CD4-positive, alpha-beta memory T cell (primary cell): ENCODE measurements at places on chromosomes 1 and 21. TPM values are rescaled to one million over a fixed set of nuclear protein-coding genes. Genes with fewer than 3 reads are reported as not detected.

- no peaks in the 10 kb centered on the region for H3K36me3 ChIP-seq
- no peak overlapping the region for H3K4me3 ChIP-seq
- no peaks in the 10 kb centered on the region for H3K4me1 ChIP-seq
- no peak overlapping the region for H3K27ac ChIP-seq
- DNase-seq = no peak
Observed at GRCh38 chr21:43187715-43188114, 18.9 kb downstream of the CRYAA start.

- no peak for DNase-seq
- no peak overlapping the region for H3K4me3 ChIP-seq
- no peaks in the 10 kb centered on the region for H3K36me3 ChIP-seq
- H3K4me1 ChIP-seq = peaks cover 7% of the 10 kb centered on the region
- H3K27me3 ChIP-seq = peaks cover 15% of the 10 kb centered on the region
Observed at GRCh38 chr1:212513586-212513985, 80.9 kb downstream of the NENF start.

ERICH3 gene
- polyA plus RNA-seq = not detected

DNA sequence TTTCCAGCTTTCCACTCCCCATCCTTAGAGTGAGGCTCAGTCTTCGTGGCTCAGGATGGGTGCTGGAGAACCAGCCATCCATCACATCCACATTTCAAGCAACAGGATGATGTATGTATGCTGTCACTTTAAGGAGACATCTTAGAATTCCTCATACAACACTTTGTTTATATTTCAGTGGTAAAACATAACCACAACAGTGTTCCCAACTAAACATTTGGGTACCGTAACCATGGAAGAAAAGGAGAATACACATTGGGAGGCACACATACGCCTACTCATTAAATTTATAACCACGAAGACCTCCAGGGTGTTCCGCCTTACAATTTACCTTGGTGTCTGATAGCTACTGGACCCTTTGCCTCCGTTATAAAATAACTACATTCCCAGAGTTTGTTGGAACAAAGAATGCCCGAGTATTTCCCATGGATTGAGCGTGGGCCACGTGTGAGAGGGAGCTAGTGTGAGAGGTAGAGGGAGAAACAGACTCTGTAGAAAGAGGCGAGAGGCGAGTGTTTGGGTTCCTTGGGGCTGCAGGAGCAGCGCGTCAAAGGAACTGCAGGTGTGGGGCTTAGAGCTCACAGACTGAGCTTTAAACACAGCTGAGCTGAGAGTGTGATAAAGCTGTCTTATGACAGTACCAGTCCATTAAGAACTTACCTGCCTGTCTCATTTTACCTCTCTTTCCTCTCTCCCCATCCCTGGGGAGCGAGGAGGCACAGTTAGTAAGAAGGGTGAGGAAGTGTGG, 111.5 kb upstream of the USP24 start:
- H3K36me3 ChIP-seq = no peaks in the 10 kb centered on the region
- H3K27ac ChIP-seq = no peak overlapping the region
- H3K27me3 ChIP-seq = no peaks in the 10 kb centered on the region

LDLRAD2 gene
- not detected for polyA plus RNA-seq

HES3 gene
- polyA plus RNA-seq = not detected

TP73 gene
- polyA plus RNA-seq = 0.15 TPM

DNA sequence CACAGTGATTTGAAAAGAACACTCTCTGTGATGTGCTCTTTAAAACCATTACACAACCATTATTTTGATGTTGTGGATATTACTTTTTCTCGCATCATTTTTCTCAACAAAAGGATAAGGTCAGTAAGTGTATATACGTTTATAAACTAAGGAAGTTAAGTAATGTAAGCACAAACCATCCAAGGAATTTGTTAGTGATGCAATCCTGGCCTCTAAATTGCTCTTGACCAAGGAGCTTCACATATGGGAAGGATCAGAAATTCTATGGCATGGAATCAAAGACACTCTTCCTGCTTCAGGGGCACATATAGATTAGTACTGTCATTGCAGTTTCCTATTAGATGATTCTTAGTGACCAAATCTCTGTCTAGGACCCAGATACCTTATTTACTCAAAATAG, 3.6 kb upstream of the PPP2R5A start:
- no peaks in the 10 kb centered on the region for H3K27me3 ChIP-seq
- DNase-seq = no peak
- no peaks in the 10 kb centered on the region for H3K36me3 ChIP-seq
- no peak overlapping the region for H3K27ac ChIP-seq
- H3K4me3 ChIP-seq = no peak overlapping the region
- peaks cover 12% of the 10 kb centered on the region for H3K4me1 ChIP-seq

DNA sequence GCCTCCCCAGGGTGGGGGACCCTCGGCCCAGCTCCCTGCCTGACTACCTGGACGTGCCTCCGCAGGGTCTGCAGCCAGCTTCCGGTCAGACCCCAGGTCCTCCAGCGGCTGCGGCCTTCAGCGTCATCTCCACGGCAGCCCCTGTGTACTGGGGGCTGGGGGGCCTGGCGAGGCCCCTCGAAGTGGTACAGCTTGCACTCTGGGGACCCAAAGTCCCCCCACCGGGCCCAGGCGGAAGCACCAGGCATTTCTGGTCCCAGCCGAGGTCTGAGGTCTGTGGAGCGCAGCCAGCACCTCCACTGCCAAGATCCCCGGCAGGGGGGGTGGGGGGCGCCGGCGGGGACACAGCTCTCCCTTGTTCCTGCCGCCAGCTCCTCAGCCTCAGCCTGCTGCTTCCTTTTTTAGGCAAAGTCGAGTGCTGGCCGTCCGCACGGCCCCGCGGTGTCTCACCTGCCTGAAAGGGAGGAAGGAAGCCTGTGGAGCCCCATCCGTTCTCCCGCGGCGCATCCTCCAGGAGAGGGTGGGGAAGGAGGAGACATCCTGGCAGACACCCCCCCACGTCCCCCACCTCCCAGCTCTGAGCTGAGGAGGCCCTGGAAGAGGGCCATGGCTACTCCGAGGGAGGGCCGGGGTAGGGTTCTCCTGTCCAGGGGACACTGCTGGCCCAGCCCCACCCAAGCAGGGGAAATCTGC, 1.2 kb upstream of the VWA1 start:
- H3K27ac ChIP-seq = no peak overlapping the region
- H3K4me1 ChIP-seq = peaks cover 7% of the 10 kb centered on the region
- H3K36me3 ChIP-seq = no peaks in the 10 kb centered on the region
- no peak overlapping the region for H3K4me3 ChIP-seq
- H3K27me3 ChIP-seq = peaks cover 24% of the 10 kb centered on the region
